CD8-positive, alpha-beta memory T cell (primary cell): ENCODE measurements at places on chromosomes 5 and 9.

GRCh38 chr5:22557251-22557650 lies 295.9 kb downstream of the CDH12 start:
- H3K27ac ChIP-seq = no peak overlapping the region
- no peaks in the 10 kb centered on the region for H3K4me1 ChIP-seq
- DNase-seq = no peak
- no peaks in the 10 kb centered on the region for H3K36me3 ChIP-seq
- H3K4me3 ChIP-seq = no peak overlapping the region

DNA sequence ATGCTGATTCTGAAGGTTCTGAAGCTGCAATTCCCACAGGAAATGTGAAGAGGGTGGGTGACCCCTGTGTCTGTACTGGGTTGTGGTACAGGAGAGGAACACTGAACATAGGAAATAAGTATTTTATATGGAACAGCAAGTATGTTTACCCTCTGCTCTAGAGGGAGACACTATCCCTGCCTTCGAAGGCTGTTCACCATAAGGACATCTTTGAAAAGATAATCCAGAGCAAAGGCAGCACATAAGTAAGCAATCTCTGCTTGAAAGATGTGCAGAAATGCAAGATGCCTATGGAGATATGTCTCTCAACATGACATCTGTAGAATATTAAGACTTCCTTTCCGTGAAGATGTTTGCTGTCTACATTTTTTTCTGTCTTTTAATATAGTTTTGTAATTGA lies 184.4 kb upstream of the EFNA5 start:
- H3K4me3 ChIP-seq = no peak overlapping the region
- no peaks in the 10 kb centered on the region for H3K36me3 ChIP-seq
- no peak for DNase-seq
- H3K27me3 ChIP-seq = no peaks in the 10 kb centered on the region

- H3K4me3 ChIP-seq = peak overlapping the region; percentile 30
- no peaks in the 10 kb centered on the region for H3K27me3 ChIP-seq
- H3K4me1 ChIP-seq = peaks cover 43% of the 10 kb centered on the region
- peak overlapping the region; percentile 92 for H3K27ac ChIP-seq
- no peak for DNase-seq
Observed at GRCh38 chr5:172765766-172766286, 5.2 kb downstream of the DUSP1 start.

GRCh38 chr9:85428230-85428629 lies 313.5 kb downstream of the AGTPBP1 start:
- H3K27me3 ChIP-seq = no peaks in the 10 kb centered on the region
- H3K4me1 ChIP-seq = no peaks in the 10 kb centered on the region
- H3K4me3 ChIP-seq = no peak overlapping the region
- DNase-seq = no peak
